Activated naive CD8-positive, alpha-beta T cell treated with anti-CD3 and anti-CD28 coated beads, Interleukin-2, amount 50 U/mL, for 16 hours (primary cell): ENCODE measurements at places on chromosomes 2 and 18.
A peak's percentile ranks its signal among the peaks of the same experiment; 100 is the strongest.

DNA sequence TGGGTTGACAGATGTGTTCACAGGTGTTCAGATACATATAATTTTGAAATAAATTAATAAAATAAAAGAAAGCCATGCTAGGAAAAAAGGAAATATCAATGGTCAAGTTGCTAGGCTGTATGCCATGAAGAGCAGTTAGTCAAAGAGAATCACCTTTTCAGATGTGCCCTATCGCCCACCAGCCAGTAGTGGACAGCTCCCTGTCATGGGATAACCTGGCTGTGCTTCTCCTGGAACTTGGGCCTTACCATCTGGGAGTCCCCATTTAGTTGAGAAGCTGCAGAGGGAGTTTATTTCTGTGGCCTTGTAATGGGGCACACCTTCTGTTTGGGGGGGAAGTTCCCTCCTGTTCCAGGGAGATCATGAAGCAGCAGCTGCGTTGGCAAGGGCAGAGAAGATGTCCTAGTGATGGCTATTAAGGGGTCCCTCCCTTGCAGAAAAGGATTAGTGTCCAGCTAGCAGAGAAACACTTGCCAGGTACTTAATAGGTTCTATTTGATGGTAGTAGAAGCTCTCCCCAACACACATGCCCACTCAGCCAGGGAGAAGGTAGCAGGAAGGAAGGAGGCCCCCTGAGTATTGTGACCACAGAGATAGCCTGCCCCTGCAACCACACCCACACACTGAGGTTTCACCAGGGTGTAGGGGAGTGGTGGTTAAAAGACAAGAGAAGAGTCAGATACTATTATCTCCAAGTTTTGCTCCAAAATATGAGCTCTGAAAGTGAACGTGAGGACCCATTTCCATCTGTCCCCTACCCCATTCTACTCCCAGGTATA lies 117.7 kb downstream of the B3GNT2 start:
- DNase-seq = no peak

DNA sequence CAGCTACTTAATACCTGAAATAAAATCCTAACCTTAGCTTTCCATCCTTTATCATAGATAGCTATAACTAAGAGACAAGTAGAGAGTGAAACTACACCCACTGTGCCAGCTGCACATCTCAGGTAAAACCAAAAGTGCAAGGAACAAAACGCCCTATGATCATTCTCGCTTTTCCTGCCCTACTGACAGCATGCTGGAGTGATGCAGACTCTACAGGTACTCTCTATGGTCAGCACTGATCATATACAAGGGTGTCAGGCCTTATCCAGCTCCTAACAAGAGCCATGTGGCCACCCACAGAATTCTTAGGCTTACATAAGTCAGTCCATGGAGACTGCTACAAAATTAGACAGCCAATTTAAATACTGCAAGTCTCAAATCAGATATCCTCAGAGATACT lies 45.6 kb downstream of the REV1 start:
- no peak for DNase-seq

GRCh38 chr2:47008381-47009252 lies 93.0 kb upstream of the MCFD2 start:
- DNase-seq = no peak

- DNase-seq = peak; percentile 25
Observed at GRCh38 chr2:72137498-72138010, 10.1 kb downstream of the CYP26B1 start.

- no peak for DNase-seq
Observed at GRCh38 chr18:5238371-5238976, 41.4 kb upstream of the AKAIN1 start.

GRCh38 chr2:230434677-230435324 lies 18.8 kb downstream of the SP100 start:
- no peak for DNase-seq

GRCh38 chr2:224072541-224073188 lies 33.6 kb upstream of the SERPINE2 start:
- no peak for DNase-seq

DNA sequence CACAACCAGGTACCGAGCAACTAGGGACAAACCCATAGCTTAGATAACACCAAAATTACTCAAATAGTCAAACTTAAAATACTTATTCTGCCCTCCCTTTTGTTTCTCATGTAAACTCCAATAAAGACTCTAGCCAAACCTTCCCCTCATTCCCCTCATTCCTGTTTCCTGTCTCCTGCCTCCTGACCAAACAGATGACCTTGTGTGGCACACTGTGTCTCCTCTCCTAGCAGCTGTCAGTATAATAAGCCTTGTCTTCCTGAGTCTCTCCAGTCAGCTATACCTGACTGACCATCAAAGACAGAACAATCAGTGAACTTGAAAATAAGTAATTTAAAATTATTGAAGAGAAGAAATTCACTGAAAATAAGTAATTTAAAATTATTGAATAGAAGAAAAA lies 14.3 kb downstream of the SULT1C4 start:
- DNase-seq = no peak

GRCh38 chr2:117738991-117739839 lies 75.3 kb upstream of the DDX18 start:
- DNase-seq = no peak

DNA sequence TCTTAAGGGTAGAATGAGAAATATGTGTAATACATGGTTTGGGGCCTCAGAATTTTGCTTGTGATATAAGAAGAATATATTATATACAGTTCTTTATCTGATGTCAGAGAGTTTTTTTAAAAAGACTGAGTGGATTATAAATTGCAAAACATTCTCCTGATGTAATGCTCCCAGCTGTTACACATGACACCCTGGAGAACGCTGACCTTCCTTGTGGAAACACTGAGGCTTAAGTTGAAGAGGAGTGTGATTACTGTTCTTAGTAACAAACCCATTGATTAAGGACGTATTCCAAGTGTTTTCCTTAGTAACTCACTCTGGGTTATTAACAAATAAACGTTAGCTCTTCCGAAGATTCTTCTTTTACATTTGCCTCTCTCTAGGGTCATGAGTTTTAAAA lies 1069.3 kb upstream of the CNTNAP5 start:
- DNase-seq = no peak

- DNase-seq = no peak
Observed at GRCh38 chr2:39865751-39866150, 86.7 kb upstream of the THUMPD2 start.

- no peak for DNase-seq
Observed at GRCh38 chr2:61557381-61557780, 19.2 kb upstream of the XPO1 start.

DNA sequence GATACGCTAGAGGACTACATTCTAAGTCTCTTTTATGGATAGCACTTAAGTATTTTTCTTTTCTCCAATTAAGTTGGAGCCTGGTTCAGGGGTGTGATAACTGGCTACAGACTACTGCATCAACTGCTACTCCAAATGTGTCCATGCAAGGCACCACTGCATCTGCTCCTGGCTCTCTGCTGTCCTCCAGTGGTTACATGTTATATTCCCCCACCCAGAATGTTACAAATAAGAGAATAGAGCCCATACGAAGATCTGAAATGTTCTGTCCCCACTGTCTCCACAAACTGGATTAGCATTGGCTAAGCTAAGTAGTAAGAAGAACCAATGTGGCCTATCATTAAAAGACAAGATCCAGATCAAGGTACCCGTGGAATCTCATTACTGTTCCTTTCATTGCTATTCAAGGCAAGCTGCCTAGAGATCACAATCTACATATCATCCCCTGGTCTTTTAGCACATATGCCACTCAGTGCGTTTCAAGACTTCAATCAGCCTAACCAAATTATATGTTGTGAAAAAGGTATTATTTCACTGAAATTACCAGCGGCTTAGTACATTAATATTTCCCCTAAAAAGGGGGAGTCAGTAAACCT lies 308.3 kb upstream of the SLC8A1 start:
- DNase-seq = no peak

DNA sequence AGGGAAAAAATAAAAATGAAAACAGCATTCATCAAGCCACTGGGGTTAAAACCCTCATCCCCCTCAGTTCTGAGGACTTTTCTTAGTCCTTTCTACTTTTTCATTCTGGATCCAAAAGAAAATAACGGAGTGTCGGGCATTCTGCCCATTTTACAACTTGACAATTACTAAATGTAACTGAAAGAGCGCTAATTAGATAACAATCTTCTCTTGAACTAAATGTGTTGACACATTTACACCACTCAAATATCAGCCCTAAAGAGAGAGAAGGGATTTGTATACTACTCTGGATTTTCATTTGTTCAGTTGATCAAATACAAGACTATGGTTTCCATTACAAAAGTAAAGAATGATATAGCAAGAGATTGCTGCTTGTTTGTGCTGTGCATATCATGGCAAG lies 27.5 kb downstream of the ABCA12 start:
- no peak for DNase-seq

DNA sequence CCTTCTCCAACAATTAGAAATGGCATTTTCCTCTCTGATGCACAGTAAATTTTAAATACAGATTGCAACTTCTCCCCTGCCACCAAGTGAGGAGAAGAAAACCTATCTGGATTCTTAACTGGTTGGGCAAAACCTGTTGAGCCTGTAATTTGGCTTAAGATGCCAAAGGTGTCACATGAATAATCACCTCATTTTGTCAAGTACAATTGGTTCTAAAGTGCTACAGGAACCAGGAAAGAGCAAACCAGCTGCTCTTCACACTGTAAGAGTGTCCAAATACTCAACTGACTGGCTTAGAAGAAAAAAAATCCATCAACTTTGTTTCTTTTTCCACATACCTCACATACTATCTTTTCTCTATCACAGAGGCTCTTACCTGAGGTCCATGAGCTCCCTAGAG lies 35.4 kb downstream of the NPC1 start:
- DNase-seq = no peak

DNA sequence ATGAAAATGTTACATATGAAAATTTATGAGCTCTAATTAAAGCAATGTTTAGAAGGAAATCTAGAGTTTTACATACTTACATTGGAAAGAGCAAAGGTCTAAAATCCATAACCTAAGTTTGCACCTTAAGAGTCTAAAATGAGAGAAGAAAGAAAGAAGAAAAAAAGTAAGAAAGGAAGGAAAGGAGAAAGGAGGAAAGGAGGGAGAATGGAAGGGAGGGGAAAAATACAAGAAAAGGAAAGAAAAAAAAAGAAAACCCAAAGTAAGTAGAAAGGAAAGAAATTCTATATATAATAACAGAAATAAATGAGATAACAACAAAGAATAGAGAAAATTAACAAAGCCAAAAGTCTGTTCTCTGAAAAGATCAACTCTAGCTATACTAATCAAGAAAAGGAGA lies 122.6 kb downstream of the BCL2L11 start:
- DNase-seq = no peak

DNA sequence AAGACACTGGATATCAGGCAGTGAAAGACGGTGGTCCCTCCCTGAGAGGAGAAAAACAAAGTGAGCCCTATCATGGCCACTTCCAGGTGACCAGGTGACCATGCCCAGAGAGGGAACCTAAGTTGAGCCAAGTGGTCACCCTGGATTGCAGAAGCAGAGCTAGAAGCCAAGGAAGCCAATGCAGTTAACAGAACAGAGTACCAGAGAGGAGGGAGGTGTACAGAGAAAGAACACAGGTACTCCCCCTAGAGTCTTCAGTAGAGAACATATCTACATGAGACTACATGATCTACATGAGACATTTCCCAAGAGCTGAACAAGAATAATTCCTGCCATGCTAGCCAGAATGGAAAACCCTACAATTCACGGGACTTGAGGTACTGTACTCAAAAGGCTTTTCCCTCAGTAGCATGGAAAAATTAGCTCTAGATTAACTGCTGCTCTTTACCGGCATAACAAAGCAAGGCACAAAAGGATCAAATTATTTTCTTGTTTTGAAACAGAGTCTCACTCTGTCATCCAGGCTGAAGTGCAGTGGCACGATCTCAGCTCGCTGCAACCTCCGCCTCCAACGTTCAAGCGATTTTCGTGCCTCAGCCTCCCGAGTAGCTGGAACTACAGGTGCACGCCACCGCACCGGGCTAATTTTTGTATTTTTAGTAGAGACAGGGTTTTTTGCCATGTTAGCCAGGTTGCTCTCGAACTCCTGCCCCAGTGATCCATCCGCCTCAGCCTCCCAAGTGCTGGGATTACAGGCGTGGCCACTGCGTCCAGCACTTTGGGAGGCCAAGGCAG lies 23.5 kb downstream of the ROCK2 start:
- no peak for DNase-seq

- no peak for DNase-seq
Observed at GRCh38 chr18:62018034-62018758, 125.4 kb upstream of the RNF152 start.

GRCh38 chr18:35508746-35509338 lies 11.1 kb upstream of the INO80C start:
- DNase-seq = no peak

- no peak for DNase-seq
Observed at GRCh38 chr2:219252570-219252899, 508 bp upstream of the TUBA4B start.

- DNase-seq = no peak
Observed at GRCh38 chr2:150459281-150459680, 28.2 kb downstream of the RND3 start.

- DNase-seq = no peak
Observed at GRCh38 chr18:43442571-43442970, 165.3 kb upstream of the SYT4 start.

DNA sequence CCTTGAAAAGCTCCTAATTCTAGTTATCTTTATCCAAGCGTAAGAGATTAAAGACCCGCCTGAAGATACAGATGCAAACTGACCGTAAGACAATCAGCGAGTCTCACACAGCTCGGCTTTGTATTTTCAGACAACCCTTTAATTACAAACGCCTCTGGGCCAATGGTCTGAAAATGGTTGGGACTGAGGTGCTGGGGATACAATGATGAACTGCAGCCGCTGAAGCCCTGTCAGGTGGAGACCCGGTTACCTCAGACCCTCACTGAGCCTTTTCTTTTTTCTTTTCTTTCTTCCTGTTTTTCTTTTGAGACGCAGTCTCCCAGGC lies 715 bp upstream of the CFAP36 start:
- no peak for DNase-seq

DNA sequence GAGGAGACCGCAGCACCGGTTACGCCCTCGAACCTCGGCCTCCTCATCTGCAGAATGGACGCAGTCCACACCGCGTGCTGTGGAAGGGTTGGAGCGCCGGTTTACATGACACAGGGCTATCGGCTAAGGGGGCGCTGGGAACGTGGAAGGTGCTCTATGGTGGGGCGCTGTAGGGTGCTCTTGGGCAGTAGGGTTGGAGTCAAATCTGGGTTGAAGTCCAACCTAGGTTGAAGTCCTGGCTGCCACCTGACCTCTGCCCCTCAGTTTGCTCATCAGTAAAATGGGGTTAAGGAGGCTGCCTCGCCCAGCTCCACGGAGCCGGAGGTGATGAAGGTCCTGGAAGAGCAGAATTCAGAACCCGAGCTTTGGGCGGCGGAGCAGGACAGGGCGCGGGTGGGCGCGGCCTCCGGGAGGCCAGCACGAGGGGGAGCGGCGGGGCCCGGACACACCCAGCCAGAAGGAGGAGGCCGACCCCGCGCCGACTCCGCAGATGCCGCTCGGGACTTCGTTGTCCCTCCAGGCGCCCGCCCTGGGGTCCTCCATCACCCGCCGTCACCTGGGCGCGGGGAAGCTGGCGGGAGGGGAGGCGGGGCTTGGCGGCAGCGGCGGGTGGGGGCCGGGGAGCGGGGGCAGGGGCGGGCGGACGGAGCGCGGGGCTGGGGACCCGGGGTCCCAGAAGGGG lies 558 bp upstream of the GAREM2 start:
- no peak for DNase-seq

- no peak for DNase-seq
Observed at GRCh38 chr2:6754419-6754818, 111.3 kb downstream of the CMPK2 start.
